ENCODE measurements at places on chromosomes 2 and 18.

DNA sequence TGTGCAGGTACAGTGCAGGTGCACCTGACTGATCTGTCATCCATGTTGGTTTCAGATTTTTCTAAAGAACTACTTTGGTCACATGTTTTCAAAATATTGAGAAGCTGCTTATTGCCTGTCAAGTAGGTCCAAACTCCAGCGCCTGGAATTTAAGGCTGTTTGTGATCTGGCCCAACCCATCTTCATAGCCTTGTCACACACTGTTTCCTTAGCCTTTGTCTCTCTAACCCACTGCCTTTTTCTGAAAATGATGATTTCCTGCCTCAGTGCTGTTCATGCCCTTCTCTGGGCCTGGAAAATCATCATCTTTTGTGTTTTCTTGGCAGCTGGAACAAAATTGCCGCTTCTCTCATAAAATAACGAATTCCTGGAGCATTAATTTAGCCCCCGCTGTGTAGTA, 7.2 kb downstream of the LIMS1 start:
- no peak for DNase-seq

DNA sequence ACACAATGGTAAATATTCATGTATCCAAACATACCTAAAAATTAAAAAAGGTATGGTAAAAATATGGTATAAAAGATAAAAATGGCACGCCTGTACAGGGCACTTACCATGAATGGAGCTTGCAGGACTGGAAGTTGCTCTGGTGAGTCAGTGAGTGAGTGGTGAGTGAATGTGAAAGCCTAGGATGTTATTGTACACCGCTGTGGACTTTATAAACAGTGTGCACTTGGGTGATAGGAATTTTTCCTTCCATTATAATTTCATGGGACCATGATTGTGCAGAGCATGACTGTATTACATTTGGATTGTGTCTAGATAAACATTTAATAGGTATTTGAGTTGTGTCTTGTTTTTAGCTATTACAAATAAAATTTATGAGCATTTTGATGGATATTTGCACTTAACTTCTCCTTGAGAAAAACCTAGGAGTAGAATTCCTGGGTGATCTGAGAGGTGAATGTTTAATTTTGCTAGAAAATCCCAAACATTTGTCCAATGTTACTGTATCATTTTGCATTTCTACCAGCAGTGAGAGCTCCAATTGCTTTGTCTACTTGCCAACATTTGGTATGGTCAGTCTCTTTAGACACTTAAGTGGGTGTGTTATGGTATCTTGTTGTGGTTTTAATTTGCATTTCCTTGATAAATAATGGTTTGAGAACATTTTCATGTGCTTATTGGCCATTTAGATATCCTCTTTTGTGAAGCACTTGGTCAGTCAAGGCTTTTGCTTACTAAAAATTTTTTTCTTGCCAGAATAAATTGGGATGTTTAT, 81.7 kb downstream of the BCL2L11 start:
- DNase-seq = no peak

DNA sequence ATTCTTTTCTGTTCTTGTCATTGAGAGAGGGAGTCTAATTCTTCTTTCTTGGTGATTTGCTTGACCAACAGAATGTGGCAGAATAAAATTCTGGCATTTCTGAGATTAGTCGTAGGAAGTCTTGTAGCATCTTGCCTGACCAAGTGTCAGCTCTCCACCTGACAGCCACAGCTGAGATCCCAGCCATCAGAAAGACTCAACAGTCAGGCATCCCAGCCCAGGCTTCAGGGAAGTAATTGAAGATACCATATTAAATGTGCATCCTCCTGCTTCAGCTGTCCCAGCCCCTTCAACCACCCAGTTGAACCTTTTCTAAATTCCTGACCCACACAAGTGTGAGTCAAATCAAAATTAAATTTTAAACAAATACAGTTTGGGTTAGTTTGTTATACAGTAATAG, 208.3 kb downstream of the PIK3C3 start:
- DNase-seq = no peak

DNA sequence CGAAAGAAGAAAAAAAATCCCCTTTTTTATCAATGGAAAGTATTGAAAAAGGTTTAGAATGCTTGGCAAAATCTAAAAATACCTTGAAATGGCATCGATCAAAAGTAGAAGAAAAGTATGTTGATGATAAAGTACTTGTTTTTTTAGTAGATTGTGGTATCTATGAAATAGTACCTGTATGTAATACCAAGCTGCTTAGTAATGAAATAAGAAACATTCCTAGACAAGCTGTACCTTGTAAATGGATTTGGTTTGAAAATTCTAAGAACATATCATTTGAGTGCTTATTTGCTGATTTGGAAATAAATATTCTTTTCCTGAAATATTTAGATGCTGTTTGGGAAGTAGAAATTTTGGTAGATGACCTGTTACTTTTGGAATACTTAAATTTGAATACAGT, 18.4 kb downstream of the TDRD15 start:
- DNase-seq = no peak

DNA sequence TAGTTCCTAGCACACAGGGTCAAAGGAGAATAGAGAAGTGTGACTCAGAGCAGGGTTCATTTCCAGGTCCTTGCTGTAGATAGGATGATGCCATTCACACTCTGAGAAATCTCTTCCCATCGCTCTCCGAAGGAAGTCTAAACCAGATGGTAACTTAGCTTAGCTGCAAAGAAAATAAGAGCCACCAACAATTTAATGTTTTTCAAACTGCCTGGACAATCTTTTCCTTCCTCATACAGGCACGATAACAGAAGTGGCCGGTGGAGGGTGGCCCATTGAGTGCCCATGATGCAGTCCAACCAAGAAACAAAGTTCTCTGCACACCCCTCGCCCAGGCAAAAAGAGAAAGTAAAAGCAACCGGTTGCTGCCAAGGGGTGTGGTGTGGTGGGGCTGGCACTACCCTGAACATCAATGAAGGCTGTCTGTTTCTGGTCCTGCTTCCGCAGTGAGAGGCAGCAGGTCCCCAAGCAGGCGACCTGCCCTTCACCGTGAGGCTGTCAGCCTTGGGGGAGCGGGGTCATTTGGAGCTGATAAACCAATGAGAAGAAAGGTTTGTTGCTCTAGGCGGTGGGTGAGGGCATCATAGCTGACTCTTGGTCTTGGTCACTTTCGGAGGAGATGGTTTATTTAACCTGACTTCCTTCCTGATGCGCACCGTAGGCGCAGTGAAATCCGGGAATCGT, 105.6 kb upstream of the CD302 start:
- peak; percentile 84 for DNase-seq

DNA sequence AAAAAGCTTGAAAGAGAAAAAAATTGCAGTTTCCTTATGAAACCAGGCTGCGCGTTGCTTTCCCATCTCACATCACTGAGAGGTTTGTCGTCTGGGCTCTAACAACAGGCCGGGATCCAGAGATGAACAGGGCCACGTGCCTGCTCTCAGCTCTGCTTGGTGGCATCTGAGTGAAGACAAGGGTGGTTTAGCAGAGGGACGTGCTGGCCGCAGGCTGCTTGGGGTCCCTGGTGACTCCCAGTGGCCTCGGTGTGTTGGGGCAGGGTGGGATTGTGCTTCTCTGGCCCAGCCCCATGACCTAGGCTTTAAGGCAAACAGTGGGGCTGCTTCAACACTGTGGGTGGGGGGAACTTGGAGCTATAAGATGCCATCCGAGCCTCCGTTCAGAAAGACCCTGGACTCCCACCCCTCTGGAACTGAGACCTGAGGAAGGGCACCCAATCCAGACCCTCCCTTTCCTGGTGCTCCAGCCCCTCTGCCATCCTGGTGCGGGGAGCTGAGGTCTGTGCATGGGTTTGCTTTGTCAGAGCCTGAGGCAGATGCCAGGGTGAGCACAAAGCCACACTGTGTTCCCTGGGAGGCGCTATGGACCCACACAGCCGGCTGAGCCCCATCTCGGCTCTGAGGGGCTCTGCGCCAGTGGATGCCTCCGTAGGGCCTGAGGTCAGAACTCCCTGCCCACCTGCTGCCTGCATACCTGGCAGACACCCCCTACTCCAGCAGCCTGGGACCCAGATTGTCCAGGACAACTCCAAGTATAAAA, 18.4 kb upstream of the HPCAL1 start:
- DNase-seq = no peak

DNA sequence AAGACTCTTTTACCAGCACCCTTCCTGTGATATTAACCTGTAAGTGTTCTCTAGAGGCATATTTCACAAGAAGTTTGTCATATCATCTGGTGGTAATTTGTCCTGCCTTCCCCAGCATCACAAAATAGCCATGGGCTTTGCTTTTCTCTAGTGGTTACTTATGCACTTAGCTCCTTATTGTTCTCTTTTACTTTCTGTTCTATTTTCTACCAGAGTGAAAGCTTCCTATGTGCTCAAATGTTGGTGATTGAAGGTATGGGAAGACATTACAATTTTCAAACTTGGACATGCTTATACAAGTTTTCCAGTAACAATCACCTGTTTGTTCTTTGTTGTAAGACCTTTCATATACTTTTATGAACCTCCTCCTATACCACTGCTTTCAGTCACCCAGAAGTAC, 87.0 kb upstream of the KCNH7 start:
- DNase-seq = no peak
